ENCODE measurements at places on chromosomes 7 and 10. TPM values are rescaled to one million over a fixed set of nuclear protein-coding genes. Genes with fewer than 3 reads are reported as not detected.

The SPRN gene
- 0.15 TPM for total RNA-seq

The GLUD1 gene
- total RNA-seq = 60.2 TPM

GRCh38 chr7:155965010-155965409, 152.7 kb upstream of the SHH start:
- H3K36me3 ChIP-seq = peaks cover 19% of the 10 kb centered on the region
- no peak overlapping the region for H3K4me3 ChIP-seq
- H3K27me3 ChIP-seq = no peaks in the 10 kb centered on the region
- no peak overlapping the region for H3K27ac ChIP-seq

The SLC16A12 gene
- total RNA-seq = 1.2 TPM

DNA sequence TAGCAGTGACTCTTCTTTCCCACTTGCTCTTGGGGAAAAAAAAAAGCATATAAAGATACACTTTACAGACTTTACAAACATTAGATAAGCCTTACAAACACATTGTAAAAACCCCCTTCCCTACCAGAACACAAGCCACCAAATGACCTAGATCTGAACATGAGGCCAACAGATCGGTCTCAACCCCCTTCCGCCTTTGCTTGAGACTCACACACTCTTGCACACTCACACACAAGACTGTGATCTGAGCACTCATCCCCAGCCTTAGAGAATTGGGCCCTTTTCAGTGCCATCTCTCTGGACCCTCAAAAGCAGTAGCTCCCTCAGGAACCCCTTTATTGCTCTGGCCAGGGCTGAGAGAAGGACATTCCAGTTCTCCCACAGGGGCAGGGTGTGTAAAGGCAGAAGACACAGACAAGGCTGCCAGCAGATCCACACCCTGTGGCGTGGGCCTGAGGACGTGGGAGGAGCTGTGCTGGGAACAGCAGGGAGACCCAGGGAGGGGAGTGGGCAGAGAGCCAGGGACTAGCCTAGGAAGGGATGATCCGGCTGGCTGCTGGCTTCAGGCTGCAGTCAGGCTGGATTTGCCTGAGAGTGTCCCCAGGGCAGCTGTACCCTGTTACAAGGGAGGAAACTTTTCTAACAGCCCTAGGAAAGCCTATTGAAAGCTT, 206.7 kb downstream of the KIAA1217 start:
- H3K36me3 ChIP-seq = no peaks in the 10 kb centered on the region
- no peak overlapping the region for H3K27ac ChIP-seq
- DNase-seq = no peak

- DNase-seq = no peak
- peak overlapping the region; percentile 63 for H3K27ac ChIP-seq
- peaks cover 59% of the 10 kb centered on the region for H3K4me1 ChIP-seq
- H3K4me3 ChIP-seq = no peak overlapping the region
Measured at GRCh38 chr10:57973451-57973850, 294.2 kb downstream of the IPMK start.

DNA sequence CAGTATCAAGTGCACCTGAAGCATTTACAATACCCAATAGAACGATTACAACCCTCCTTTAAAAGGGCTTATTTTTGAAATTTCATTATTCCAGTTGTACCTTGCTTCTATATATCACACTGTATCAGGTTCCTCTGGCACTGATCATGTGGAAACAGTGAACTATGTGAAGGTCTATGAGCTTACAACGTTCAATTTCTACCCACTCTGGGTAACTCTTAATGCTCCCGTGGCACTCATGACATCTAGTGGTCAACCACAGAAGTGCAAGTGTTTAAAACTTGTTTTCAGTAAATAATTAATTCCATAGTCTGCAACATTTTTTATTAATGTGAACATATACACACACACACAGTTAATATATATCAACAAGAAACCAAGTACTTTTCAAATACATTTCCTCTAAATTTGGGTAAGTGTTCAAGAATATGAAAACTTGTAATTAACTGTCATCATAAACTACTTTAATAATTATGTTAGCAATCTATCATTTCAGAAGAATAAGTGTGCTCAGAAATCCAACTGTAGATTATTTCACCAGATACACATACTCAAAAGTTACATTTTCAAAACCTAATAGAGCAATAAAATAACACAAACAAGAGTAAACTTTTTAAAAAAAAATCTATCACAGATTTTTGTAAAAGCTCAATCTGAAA, 61.0 kb downstream of the MPP7 start:
- H3K4me1 ChIP-seq = no peaks in the 10 kb centered on the region
- no peak overlapping the region for H3K27ac ChIP-seq
- no peaks in the 10 kb centered on the region for H3K27me3 ChIP-seq
- H3K4me3 ChIP-seq = no peak overlapping the region
- DNase-seq = peak; percentile 53

DNA sequence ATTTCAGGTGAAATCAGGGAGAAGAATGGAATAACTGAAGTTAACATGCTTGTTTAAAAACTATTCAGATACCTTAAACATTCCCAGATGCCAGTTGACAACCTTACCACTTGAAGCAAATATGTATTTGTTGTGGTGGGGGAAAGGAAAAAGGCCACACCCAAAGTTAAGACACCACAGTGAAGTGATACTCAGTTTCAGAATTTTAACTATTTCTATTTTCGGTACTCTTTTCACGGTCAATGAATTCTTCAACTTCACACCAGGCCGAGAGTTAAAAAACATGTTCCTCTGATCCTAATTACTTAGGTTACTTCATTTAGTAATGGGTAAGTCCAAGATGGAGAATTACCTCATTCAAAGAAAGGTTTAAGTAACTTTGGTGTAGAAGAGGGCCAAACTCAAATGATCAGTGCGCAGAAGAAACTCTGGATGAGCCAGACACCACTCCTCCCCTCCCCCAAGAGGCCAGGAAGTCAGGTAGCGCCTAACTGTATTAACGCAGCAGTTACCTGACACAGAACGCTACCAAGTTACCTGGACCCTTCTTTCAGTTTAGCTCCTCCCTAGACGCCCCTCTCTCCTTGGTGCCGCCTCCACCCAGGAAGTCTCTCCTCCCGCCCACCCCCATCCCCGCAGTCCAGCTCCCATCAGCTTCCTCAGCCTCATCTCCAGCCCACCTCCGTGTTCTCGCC, 700 bp downstream of the MTPN start:
- H3K36me3 ChIP-seq = peaks cover 19% of the 10 kb centered on the region
- peak overlapping the region; percentile 87 for H3K4me3 ChIP-seq
- H3K27ac ChIP-seq = peak overlapping the region; percentile 91

- H3K36me3 ChIP-seq = no peaks in the 10 kb centered on the region
- DNase-seq = no peak
- no peak overlapping the region for H3K4me3 ChIP-seq
- no peaks in the 10 kb centered on the region for H3K27me3 ChIP-seq
- no peaks in the 10 kb centered on the region for H3K4me1 ChIP-seq
- H3K27ac ChIP-seq = no peak overlapping the region
Measured at GRCh38 chr7:67019562-67020390, 23.1 kb downstream of the TYW1 start.

The OPN4 gene
- not detected for total RNA-seq

GRCh38 chr7:15481132-15481531, 80.7 kb downstream of the AGMO start:
- no peaks in the 10 kb centered on the region for H3K27me3 ChIP-seq
- DNase-seq = no peak
- H3K27ac ChIP-seq = no peak overlapping the region
- no peak overlapping the region for H3K4me3 ChIP-seq
- H3K36me3 ChIP-seq = no peaks in the 10 kb centered on the region

The ANKRD30A gene
- total RNA-seq = not detected

- no peak for DNase-seq
- no peak overlapping the region for H3K4me3 ChIP-seq
- no peaks in the 10 kb centered on the region for H3K36me3 ChIP-seq
- H3K4me1 ChIP-seq = peaks cover 13% of the 10 kb centered on the region
- H3K27ac ChIP-seq = no peak overlapping the region
Measured at GRCh38 chr7:24115661-24116060, 168.3 kb upstream of the NPY start.

The SYT15B gene
- total RNA-seq = 0.24 TPM

The ITIH5 gene
- total RNA-seq = 2.0 TPM

The PTF1A gene
- total RNA-seq = not detected

- DNase-seq = no peak
- no peaks in the 10 kb centered on the region for H3K36me3 ChIP-seq
- H3K4me1 ChIP-seq = no peaks in the 10 kb centered on the region
- H3K4me3 ChIP-seq = no peak overlapping the region
- H3K27me3 ChIP-seq = no peaks in the 10 kb centered on the region
Measured at GRCh38 chr7:81333536-81333935, 414.7 kb upstream of the SEMA3C start.

The NPFFR1 gene
- total RNA-seq = 0.20 TPM

- no peak for DNase-seq
- no peak overlapping the region for H3K4me3 ChIP-seq
- no peak overlapping the region for H3K27ac ChIP-seq
- H3K36me3 ChIP-seq = no peaks in the 10 kb centered on the region
Measured at GRCh38 chr10:10642189-10642588, 375.5 kb upstream of the CELF2 start.

- peaks cover 22% of the 10 kb centered on the region for H3K27me3 ChIP-seq
- H3K36me3 ChIP-seq = no peaks in the 10 kb centered on the region
- no peak for DNase-seq
- H3K4me3 ChIP-seq = no peak overlapping the region
- H3K4me1 ChIP-seq = no peaks in the 10 kb centered on the region
Measured at GRCh38 chr10:131777921-131778320, 122.9 kb upstream of the PPP2R2D start.

All from Calu3 (cell line).